Ammon's horn (tissue), 1 donor: ENCODE measurements at places on chromosomes 5 and 9.
A peak's percentile ranks its signal among the peaks of the same experiment; 100 is the strongest.

GRCh38 chr5:55578771-55579170 is 44.0 kb upstream of the PLPP1 start:
- no peak for DNase-seq

DNA sequence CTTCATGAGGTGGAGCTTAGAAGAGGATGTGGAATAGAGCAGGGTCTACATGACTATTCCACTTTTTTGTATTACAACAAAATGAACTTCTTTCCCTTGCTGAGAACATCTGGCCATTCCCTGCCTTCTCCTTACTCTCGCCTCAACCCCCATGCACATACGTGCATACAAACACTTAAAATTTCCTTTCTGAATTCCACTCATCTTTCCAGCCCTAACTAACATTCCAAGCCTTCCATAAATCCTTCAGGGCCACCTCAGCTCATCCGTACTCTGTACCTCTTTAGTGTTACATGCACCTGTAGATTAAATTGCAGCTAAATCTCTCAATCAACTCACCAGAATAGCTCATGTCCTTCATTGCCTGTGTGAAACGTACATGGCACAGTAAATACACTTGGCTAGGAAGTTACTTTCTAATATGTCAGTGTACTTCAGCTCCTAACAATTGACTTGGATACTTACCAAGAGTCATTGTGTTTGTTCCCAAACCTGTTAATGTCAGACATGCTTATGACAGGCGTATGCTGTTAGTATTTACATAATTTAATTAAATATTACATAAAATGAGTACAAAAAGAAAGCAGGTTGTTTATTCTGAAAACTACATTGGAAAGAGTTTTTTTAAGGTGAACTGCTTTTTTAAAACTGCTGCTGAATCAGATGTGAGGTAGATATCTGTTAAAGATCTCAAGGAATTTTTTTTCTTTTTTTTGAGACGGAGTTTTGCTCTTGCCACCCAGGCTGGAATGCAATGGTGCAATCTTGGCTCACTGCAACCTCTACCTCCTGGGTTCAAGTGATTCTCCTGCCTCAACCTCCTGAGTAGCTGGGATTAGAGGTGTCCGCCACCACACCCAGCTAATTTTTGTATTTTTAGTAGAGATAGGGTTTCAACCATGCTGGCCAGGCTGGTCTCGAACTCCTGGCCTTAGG is 55.7 kb downstream of the GLIS3 start:
- no peak for DNase-seq

DNA sequence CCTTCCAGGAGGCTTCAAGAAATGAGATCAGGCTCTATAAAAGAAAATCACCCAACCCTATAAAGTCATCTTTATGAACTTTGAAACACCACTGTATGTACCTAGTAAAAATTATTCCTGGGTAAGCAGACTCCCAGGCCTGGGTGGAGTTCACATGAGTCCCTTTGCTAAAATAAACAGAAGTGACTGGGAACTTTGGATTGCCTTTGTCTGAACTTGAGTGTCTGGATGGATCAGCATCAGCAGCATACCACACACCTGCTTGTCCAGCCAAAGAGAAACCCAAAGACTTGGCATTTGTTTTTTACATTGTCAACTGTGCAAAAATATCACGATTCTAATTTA is 79.6 kb upstream of the CDKN2B start:
- no peak for DNase-seq

DNA sequence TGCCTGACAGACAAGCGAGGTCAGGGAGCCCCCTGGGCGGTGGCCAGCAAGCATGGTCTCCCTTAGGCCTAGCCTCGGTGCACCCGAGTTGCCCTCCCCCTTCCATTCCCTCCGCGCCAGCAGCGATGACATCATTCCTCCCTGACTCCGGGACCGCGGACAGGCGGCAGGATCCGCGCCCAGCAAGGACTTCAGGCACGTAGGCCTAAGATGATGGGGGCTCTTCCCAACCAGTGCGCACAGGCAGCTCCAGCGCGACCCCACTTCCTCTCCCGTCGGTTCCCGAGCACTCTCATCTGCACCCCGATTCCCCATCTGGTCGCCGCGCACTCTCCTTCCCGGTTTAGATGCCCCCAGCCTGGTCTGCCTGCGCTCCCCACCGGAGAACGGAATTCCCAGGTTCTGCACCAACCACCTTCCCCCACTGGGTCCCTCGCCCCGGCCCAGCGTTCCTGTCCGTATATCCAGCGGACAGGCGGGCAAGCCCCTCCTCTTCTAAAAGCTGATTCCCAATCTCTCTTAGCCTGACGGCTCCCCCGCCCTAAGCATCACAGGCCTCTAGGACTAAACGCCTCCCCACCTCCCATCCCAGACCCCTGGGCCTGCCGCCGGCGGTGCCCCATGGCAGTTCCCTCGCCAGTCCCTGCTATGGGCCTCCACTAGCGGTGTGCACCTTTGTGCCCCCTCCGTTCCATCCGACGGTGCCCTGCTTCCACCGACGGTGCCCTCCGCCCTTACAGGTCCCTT is 931 bp downstream of the FAM219A start:
- DNase-seq = peak; percentile 82

- no peak for DNase-seq
Observed at GRCh38 chr5:55638051-55638450, 74.1 kb downstream of the SLC38A9 start.

GRCh38 chr9:104923740-104924139 is 4.2 kb downstream of the ABCA1 start:
- no peak for DNase-seq

DNA sequence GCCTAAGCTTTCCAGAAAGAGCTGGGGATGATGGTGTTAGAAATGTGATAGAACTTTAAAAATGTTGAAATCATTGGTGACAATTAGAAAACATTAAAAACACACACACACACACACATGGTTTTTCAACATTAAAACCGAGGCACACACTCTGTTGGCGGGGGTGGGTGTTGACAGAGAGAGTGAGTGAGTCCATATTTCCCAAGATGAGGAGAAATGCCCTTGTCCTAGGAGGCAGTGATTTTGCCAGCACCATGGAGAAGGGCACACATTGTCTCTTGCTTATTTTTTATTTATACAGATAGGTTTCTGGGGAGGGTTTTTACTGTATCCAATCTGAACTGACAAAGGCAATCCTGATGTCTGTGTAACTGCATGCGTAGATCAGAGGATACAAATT is 152.5 kb downstream of the INSYN2B start:
- no peak for DNase-seq

GRCh38 chr5:131230406-131230805 is 33.4 kb upstream of the CDC42SE2 start:
- DNase-seq = peak; percentile 63

- DNase-seq = no peak
Observed at GRCh38 chr9:12351293-12352044, 341.7 kb upstream of the TYRP1 start.

GRCh38 chr5:133322743-133323142 is 270.9 kb downstream of the HSPA4 start:
- DNase-seq = no peak

GRCh38 chr9:90365666-90366065 is 277.0 kb downstream of the DIRAS2 start:
- no peak for DNase-seq

DNA sequence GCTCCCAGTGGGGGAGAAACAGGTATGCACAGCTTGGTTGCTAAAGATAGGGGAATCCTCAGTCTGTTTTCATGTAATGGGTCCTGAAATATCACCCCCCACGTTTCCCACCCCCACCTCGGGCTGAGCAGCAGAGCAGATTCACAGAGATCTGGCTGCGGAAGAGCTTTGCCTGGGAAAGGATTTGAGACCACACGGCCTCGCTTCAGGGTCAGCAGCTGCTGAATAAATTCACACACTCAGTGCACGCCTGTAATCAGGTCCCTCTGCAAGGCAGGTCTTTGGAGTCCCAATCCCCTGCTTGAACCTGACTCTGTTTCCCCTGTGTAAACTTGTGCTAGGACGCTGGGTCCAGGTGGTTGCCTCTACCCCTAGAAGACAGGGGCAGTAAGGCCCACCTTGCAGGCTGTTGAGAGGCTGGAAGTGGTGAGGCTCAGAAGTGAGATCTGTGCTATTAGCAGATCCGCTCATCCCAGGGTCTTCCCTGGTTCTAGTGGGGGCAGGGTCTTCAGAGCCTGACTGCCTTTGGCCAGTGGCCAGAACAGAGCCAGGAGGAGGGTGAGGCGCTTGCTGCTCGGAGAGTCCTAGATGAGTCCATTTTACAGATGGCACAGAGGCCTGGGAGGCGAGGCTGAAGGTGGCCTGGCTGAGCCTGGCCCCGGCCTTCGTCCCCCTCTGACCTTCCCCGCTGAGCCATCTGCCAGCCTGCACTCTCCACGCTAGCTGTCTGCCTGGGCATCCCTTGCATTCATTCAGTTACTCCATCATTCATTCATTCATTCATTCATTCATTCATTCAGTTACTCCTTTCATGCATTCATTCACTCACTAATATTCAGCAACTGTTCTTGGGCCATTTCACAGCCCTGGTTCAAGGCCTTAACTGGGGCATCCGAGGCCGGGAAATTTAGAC is 16.7 kb upstream of the NEURL1B start:
- DNase-seq = no peak

GRCh38 chr9:19372567-19372966 is 7.5 kb downstream of the RPS6 start:
- no peak for DNase-seq

- peak; percentile 83 for DNase-seq
Observed at GRCh38 chr9:113580041-113580953, 116.8 kb downstream of the RGS3 start.

DNA sequence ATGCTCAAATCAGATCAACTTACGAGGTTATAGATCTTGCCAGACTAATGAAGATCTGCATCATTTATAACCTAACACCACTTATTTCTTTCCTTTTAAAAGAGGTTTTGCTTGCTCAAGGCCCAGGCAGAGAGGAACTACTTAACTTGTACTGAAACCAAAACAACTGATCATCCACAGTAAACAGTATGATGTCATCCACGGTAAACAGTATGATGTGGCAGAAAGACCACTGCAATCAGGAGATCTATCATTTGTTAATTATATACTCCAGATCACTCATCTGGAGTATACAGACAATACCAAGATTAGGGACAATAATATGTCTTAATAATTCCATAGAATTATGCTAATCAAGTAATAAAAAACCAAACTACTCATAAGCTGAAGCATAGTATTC is 116.8 kb downstream of the ADAMTS6 start:
- DNase-seq = no peak

- peak; percentile 30 for DNase-seq
Observed at GRCh38 chr9:111456529-111456928, 27.7 kb downstream of the ECPAS start.

GRCh38 chr5:123279136-123279535 is 144.1 kb downstream of the CEP120 start:
- DNase-seq = no peak

DNA sequence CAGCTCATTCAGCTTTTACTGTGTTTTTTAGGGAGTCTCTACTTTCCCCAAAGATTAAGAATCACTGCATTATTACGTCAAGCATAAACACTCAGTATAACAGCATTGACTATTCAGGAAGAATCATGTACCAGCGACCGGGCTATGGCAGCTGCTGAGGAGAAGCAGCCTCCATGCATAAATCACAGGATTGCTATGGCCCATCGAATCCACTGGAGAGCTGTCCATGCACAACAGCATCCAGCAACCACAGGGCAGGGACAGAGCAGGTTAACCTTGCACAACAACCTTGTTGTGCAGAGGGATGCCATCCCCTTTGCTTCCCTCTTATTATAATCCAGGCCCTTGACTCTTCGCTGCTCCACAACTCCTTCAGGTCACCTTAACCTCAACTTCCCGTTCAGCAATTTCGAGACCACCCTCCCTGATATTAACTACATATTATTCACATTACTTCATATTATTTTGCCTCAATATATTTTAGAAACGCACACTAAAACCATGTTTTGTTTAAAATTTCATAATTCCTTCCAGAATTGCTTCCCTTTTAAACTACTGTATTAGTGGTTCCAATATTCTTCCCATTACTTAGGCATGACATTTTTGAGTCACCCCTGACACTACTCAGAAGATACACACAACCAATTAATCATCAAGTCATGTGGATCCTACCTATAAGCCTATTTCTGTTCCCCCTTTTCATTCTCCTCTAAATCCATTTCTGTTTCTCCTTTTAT is 991 bp downstream of the IARS1 start:
- no peak for DNase-seq

- DNase-seq = no peak
Observed at GRCh38 chr9:125413579-125413978, 152.0 kb downstream of the GAPVD1 start.

DNA sequence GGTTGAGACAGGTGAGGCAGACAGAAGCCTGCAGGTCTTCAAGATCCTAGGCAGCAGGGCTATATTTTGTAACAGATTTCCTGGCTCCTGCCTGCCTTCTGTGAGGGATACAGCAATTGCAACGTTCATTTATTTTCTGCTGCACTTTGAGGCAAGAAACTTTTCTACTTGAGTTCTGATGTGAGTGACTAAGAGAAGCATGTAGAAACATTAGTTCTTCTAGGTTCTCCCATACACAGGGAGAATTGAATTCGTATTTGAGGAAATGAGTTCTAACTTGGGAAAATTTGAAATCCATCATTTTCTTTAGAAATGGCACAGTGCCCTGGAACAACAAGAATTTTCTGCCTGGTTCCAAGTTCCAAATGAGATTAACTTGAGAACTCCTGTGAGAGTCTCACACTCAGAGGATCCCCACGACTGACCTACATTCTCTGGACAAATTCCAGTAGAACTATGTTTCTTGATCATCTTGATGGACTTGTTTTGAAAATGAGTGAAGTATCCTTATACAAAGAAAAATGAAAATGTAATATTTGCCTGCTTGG is 15.0 kb downstream of the MAMDC2 start:
- DNase-seq = no peak

- DNase-seq = no peak
Observed at GRCh38 chr5:13249854-13250253, 694.6 kb downstream of the DNAH5 start.

GRCh38 chr5:93635991-93636390 is 53.0 kb downstream of the NR2F1 start:
- DNase-seq = no peak

DNA sequence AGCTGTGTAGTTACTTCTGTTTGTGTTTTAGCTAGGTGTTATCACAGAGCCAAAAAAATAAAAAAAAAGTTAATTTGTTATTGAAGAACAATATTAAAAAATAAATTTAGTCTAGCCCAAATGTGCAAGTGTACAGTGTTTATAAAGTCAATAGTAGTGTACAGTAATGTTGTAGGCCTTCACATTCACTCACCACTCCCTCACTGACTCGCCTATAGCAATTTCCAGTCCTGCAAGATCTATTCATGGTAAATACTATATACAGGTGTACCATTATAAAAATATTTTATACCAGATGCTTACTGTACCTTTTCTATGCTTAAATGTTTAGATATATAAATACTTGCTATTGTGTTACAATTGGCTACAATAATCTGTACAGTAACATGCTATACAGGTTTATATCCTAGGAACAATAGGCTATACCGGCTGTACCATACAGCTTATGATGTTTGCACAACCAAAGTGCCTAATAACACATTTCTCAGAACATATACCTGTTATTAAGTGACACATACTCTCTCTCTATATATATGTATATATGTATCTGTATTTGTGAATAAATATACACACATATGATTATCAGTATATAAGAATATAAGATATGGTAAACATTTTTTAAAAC is 341.4 kb upstream of the EDIL3 start:
- DNase-seq = no peak

GRCh38 chr9:104993291-104993963 is 65.5 kb upstream of the ABCA1 start:
- peak; percentile 87 for DNase-seq

GRCh38 chr5:66992547-66992946 is 204.1 kb downstream of the CD180 start:
- DNase-seq = no peak
